ENCODE measurements at places on chromosomes 16 and 17.

DNA sequence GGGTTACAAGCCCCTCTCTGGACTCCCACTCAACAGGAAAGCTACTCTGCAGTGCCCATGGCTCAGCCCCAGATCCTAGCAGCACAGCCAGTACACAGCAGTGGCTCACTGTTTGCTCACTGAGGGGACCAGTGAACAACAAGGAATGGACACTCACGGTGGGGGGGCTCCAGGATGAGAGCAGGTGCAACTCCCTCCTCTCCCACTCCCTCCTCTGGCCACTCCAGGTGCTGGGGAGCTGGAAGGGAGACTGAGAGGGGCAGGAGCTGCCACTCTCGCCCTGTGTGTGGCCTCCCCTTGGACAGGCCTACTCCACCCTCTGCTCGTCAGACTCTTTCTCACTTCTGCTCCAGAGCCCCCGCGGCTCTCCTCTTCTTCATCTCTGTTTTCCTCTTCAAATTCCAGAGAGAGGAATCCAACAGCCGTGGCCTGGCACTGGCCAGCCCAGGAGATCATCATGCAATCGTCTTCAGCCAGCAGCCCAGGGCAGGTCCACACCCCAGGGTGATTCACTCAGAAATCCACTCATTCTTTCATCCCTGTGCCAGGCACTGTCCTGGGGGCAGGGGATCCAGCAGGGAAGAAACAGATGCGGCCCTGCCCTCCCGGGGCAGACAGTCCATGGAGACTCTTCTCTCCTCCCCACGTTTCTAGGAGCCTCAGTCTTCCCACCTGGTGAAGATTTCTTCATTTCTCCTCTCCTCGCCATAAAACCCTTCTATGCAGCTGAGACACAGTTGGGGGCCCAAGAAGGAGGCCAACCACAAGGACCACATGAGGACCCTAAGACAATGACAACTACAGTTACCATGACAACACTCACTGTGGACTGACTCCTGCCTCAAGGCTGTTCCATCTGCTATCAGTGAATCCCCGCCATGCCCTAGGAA, 30.7 kb downstream of the CFAP20 start:
- peaks cover 9% of the 10 kb centered on the region for H3K27me3 ChIP-seq
- H3K4me1 ChIP-seq, result peaks cover 32% of the 10 kb centered on the region
- peak overlapping the region; percentile 57 for H3K27ac ChIP-seq
- no peak overlapping the region for H3K4me3 ChIP-seq

DNA sequence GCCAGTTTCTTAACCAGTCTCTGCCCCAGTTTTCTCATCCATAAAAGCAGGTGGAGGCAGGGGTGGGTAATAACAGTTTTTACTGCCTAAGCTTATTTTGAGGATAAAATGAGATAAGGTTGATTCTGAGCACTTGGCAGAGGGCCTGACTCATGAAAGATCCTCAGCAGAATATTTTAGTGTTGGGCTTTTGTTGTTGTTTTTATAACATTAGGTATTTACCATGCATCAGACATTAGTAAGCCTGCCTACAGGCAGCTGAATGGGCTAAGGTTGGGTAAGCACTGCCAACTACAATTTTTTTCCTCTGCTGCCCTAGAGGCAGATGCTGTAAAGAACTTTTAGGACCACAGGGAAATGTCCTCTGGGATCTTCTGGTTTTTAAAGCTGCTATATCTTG, 43.1 kb downstream of the SCNN1G start:
- no peaks in the 10 kb centered on the region for H3K36me3 ChIP-seq
- no peaks in the 10 kb centered on the region for H3K27me3 ChIP-seq
- H3K4me3 ChIP-seq, result no peak overlapping the region
- no peaks in the 10 kb centered on the region for H3K4me1 ChIP-seq
- no peak overlapping the region for H3K27ac ChIP-seq

GRCh38 chr17:39845052-39845846, 18.9 kb downstream of the IKZF3 start:
- DNase-seq, result no peak
- peaks cover 2% of the 10 kb centered on the region for H3K27me3 ChIP-seq
- no peaks in the 10 kb centered on the region for H3K36me3 ChIP-seq
- no peak overlapping the region for H3K4me3 ChIP-seq
- H3K27ac ChIP-seq, result no peak overlapping the region

GRCh38 chr16:85182774-85183173, 70.5 kb upstream of the CIBAR2 start:
- peak overlapping the region; percentile 59 for H3K27ac ChIP-seq
- H3K4me3 ChIP-seq, result peak overlapping the region; percentile 19
- H3K4me1 ChIP-seq, result no peaks in the 10 kb centered on the region
- peaks cover 22% of the 10 kb centered on the region for H3K36me3 ChIP-seq
- peaks cover 9% of the 10 kb centered on the region for H3K27me3 ChIP-seq
- no peak for DNase-seq

DNA sequence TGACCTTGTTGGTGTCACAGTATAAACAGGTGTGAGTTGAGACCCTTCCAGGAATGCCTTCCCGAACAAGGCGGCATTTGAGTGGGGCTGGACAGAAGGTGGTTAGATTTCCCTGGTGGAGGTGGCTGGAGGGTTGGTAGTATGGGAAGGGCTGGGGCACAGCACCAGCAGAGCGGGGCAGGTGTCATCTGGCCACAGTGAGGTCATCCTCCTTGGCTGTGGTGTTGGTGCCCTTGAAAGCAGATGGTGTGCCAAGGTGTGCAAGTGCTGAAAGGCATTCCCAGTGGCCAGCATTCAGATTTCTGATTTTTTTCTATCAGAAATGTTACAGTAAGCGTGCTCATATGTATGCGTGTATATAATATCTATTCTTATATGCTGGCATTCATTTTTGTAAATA, 126.6 kb downstream of the LAT start:
- H3K4me3 ChIP-seq, result no peak overlapping the region
- peaks cover 4% of the 10 kb centered on the region for H3K4me1 ChIP-seq
- H3K36me3 ChIP-seq, result no peaks in the 10 kb centered on the region

DNA sequence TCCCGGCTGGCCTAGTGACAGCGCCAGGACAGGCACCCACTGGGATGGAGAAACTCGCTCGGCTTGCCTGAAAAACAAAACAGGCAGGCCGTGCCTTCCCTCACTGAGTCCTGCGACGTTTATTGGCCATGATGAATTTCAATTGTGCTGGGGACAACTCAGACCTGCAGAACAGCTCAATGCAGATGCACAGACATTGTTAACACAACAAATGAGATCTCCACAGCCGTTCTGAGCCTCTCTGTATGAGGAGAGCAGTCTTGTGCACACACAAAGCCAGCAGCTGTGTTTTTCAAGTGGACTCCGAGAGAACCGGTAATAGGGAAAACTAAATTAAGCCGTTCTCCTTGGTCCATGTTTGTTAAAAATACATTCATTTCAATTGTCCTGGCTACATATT, 15.9 kb downstream of the SHISA6 start:
- H3K36me3 ChIP-seq, result peaks cover 13% of the 10 kb centered on the region
- no peak for DNase-seq
- peaks cover 9% of the 10 kb centered on the region for H3K27me3 ChIP-seq
- no peaks in the 10 kb centered on the region for H3K4me1 ChIP-seq
- no peak overlapping the region for H3K4me3 ChIP-seq

DNA sequence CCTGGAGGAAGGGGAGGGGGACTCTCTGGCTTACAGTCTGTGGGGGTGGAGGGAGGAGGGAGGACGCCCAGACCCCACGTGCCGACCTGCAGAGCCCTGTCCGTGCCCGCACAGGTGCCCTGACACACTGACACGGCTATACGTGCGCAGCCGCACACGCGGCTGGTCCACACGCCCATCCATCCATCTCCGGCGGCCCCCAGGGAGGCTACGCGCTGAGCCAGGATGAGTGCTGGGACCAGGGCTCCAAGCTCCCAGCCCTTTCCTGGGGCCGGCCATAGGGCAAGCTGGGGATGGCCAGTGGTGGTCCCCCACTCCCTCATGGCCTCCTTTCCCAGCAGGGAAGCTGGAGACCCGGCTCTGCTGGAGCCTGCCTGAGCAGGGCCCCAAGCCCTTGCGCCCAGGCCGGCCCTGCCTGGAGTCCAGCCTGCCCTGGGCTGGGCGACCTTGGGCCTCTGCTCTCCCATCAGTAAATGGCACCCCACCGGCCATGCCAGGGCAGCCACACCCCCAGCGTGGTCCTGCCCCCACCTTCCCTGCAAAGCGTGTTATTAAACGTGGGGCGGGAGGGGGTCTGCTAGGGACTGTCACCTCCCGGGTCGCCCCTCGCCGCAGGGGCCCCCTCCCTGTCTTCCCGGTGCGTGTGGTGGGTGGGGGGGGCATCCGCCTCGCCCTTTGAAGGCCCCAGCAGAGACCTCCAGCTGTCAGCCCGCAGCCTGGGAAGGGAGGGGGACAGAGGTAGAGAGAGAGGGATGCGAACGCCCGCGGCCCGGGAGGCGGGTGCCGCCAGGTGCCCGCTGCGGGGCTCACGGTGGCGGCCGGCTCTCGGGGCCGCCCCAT, 863 bp downstream of the CASKIN1 start:
- no peak overlapping the region for H3K27ac ChIP-seq
- H3K4me3 ChIP-seq, result no peak overlapping the region
- H3K4me1 ChIP-seq, result no peaks in the 10 kb centered on the region
- DNase-seq, result no peak
- H3K36me3 ChIP-seq, result peaks cover 4% of the 10 kb centered on the region

DNA sequence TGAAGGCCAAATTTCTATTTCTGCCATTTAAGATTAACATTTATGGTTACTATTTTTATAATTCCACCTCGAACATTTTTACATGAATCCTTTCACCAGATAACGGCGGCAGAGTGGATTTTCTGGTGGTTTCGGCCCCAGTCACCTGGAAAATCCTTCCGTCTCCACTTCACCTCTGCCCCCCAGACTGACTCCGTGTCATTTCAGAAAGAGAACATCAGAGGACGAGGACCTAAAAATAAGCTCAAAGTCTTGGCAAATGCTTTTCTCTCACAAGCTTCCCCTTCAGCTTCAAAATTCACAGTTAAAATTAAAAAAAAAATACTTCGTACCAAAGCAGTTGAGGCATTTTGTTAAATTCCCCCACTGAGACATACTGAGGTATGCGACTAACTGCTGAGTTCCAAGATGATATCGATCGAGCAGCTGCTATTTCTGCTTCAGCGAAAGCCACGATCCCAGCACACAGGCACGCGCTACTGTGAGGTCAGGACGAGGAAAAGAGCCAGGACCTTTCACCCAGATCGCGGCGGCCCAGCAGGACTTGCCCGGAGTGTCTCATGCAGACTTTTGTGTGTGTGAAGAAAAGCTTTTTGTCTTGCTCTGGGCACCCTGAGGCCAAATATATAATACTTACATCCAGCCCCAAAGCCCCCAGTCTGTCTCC, 36.8 kb downstream of the ASPA start:
- no peak overlapping the region for H3K4me3 ChIP-seq
- DNase-seq, result no peak
- no peaks in the 10 kb centered on the region for H3K36me3 ChIP-seq
- H3K4me1 ChIP-seq, result no peaks in the 10 kb centered on the region

GRCh38 chr17:38545531-38546225, 60.1 kb downstream of the SRCIN1 start:
- no peak overlapping the region for H3K4me3 ChIP-seq
- no peaks in the 10 kb centered on the region for H3K36me3 ChIP-seq

- peaks cover 43% of the 10 kb centered on the region for H3K36me3 ChIP-seq
- DNase-seq, result no peak
- H3K4me3 ChIP-seq, result no peak overlapping the region
- H3K4me1 ChIP-seq, result no peaks in the 10 kb centered on the region
- H3K27me3 ChIP-seq, result no peaks in the 10 kb centered on the region
Observed at GRCh38 chr16:922051-922450, 48.7 kb downstream of the LMF1 start.

DNA sequence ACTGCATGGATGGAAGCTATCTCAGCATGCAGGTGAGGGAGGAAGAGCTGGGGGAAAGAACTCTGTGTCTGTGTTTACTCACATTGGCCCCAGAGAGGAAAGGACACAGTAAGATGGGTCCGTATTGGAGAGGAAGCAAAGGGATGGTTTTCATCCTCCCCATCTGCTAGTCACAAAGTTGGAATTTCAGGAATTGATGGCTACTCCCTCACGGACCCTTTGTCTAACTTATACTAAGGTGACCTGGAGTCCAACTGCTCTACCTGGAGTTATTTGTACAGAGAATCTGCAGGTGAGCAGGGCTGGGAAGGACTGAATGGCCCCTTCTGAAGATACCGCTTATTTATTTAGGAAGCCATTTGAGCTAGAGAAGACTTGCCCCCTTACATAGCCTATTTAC, 55.1 kb downstream of the WNT3 start:
- H3K36me3 ChIP-seq, result peaks cover 27% of the 10 kb centered on the region
- H3K4me3 ChIP-seq, result peak overlapping the region; percentile 56
- peaks cover 4% of the 10 kb centered on the region for H3K27me3 ChIP-seq
- peaks cover 26% of the 10 kb centered on the region for H3K4me1 ChIP-seq
- DNase-seq, result no peak

DNA sequence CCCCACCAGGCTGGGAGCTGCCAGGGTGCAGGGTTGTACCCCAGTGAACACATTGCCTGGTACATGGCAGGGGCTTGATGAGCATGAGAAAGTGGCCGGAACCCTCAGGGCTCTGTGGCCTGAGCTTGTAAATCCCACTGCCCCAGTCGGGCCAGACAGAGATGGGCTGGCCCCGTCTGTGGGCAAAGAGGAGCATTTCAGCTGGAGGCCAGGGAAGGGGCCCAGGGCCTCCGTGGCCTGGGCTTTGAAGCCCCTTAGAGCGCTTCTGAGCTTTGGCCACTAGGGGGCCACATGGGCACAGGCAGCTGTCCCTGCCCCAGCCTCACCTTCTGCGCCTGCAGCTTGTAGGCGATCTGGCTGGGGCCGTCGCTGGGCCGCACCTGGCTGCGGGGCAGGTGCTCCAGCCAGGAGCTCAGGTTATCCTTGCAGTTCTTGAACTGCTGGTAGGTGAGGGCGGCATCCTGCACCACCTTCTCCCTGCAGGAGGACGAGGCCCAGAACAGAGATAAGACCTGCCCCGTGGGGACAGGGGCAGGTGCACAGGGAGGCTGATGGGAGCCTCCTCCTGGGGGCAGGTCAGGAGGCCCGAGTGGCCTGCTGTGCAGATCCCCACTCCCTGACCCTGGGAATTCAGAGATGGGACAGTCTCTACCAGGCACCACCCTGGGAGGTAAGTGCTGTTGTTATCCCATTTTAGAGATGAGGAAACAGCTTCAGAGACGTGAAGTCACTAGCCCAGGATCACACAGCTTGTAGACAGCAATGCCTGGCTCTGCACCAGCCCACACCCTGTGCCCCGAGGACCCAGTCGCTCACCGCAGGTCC, 12.8 kb downstream of the EVPL start:
- H3K4me1 ChIP-seq, result no peaks in the 10 kb centered on the region
- H3K4me3 ChIP-seq, result no peak overlapping the region
- H3K27ac ChIP-seq, result no peak overlapping the region
- no peaks in the 10 kb centered on the region for H3K27me3 ChIP-seq

GRCh38 chr16:49356728-49357488, 16.7 kb upstream of the C16orf78 start:
- H3K4me1 ChIP-seq, result peaks cover 3% of the 10 kb centered on the region
- no peak for DNase-seq
- no peaks in the 10 kb centered on the region for H3K27me3 ChIP-seq

GRCh38 chr17:48747445-48748363, 19.2 kb upstream of the HOXB13 start:
- no peak for DNase-seq
- peaks cover 39% of the 10 kb centered on the region for H3K27me3 ChIP-seq
- H3K4me1 ChIP-seq, result peaks cover 6% of the 10 kb centered on the region
- H3K4me3 ChIP-seq, result no peak overlapping the region
- no peaks in the 10 kb centered on the region for H3K36me3 ChIP-seq
- no peak overlapping the region for H3K27ac ChIP-seq

All from endothelial cell (in vitro differentiated cells).